ENCODE measurements at places on chromosomes 7 and 10. TPM values are rescaled to one million over a fixed set of nuclear protein-coding genes. Genes with fewer than 3 reads are reported as not detected.

GRCh38 chr10:119526621-119527592 lies 15.6 kb downstream of the RGS10 start:
- DNase-seq: no peak

DNA sequence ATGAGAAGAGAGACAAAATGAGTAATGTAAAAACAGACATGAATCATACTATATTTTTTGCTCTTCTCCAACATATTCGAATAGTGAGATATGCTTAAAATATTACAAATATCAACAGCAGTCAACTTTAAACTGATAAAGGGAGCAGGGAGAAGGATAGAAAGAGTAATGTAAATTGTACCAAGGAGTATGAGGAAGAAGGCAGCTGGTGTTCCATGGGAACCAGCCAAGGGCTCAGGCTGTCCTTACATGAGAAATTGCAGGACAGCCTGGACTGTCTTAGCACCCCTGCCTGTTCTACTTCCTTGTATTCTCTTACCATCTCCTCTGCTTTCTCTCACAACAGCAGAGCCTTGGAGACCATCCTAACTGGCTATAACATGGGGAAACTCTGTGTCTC lies 128.7 kb downstream of the TSPAN12 start:
- DNase-seq: no peak

DNA sequence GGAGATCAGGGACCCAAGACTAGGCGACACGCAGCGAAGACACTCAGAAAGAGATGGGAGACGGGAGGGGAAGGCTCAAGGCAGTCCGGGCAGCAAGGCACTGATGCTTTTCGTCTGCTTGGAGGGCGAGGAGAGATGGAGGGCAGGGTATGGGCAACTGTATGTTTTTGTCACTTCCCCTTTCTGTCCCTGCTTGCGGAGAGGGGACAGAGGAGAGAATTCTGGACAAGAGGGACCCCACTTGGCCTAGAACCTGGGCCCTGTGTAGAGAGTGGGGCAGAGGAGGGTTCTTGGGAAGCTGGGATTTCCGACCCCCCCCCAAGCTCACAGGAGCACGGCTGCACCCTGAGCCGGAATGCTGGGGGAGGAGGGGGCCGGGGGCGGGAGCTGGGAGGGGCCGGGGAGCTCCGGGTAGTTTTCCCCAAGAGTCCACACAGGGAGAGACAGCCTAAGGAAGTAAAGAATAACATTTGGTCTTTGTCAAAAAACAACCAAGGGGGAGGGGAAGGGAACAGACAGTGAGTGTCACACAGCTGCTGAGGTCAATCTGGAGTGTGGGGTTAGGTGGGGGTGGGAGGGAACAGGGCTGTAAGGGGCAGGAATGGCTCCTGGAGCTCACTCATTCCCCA lies 1.8 kb downstream of the LRCH4 start:
- DNase-seq: no peak

- DNase-seq: no peak
Observed at GRCh38 chr10:113047963-113048781, 98.1 kb downstream of the TCF7L2 start.

- no peak for DNase-seq
Observed at GRCh38 chr10:63462442-63462841, 3.3 kb downstream of the JMJD1C start.

DNA sequence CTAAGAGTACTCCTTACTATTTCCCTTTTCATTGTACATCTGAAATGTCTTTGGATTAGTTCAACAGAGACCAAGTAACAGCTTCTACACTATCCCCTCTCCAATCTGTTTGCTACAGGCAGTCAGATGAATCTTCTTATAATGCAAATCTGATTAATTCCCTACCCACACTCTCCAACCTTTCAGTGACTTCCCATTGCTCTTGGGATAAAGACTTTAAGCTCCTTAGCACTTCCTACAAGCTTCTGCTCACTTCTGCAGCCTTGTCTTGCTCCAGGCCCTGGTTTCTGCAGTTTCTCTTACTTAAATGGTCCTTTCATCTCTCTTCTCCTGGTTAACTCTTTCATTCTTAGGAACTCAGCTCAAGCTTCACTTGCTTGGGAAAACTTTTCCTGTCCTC lies 65.2 kb upstream of the FEZF1 start:
- no peak for DNase-seq

The TEX47 gene
- total RNA-seq: not detected

DNA sequence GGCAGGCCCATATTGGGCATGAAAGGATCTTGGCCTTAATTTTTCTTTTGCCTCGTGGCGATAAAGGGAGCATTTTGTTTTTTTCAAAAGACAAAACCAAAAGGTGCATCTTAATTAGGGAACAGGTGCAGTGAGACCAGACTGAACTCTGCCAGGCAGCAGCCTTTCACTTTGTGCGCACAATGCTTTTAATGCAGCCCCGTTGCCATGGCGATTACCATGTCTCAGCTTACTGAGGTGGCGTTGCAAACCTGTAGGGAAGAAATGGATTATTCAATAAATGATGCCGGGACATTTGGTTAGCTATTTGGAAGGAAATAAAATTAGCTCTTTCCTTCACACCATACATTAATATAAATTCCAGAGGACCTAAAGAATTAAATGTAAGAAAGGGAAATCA lies 61.9 kb downstream of the MYL10 start:
- DNase-seq: peak; percentile 65

- DNase-seq: no peak
Observed at GRCh38 chr7:20199015-20199737, 18.0 kb downstream of the MACC1 start.

The MBLAC1 gene
- 4.8 TPM for total RNA-seq

GRCh38 chr10:75547391-75548298 lies 116.2 kb downstream of the LRMDA start:
- no peak for DNase-seq

- no peak for DNase-seq
Observed at GRCh38 chr7:36361227-36361626, 28.4 kb upstream of the ANLN start.

The UPK3B gene
- total RNA-seq: 0.89 TPM

DNA sequence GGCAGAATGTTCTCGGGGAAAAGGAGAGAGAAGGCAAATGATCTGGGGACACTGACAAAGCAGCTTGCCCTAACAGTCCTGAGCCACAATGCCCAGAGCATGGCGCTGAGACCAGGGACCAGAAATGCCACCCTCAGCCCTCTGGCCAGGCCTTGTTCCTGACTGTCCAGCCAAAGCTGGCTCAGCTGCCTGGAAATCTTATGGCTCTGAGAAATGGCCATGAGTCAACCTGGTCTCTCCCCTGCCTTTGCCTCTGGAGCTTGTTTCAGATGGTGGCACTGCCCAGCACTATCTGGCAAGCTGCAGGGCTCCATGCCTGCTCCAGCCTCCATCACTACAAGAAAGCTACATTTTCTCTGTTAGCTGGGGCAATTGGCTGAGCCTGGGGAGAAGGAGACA lies 90.5 kb upstream of the PLXNA4 start:
- DNase-seq: no peak

DNA sequence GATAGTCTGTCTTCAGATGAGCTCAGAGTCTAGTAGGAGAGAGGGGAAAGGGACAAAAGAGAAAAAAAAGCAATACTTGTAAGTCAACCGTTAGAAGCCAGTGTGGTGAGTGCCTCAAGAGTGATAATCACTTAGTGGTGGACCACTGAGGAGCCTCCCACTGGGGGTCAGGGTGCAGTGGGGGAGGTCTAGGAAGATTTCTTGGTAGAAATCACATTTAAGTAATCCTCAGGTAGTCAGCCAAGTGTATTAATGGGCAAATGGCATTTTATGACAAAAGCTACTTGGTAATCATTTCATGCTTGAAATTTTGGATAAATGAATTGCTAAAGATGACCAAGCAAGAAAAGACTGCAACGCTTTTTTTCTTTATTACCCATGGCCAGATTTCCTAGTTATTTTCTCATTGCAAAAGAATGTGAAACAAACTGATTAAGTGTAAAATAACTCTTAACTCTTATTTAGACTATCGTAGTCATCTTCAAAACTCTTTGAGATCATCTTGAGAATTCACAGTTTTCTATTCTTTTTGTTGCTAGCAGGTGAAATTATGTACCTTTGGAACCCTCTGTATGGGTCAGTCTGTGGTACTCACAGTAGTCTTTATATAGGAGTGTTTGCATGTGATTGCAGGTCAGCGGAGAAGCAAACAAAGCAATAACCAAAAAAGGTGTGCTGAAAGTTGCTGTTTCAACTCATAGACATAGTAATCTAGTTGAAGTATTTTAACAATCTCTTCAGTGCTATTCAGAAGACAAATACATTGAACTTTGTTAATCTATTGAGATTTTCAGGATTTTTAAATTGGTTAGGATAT lies 63.9 kb downstream of the PPP1R9A start:
- no peak for DNase-seq

DNA sequence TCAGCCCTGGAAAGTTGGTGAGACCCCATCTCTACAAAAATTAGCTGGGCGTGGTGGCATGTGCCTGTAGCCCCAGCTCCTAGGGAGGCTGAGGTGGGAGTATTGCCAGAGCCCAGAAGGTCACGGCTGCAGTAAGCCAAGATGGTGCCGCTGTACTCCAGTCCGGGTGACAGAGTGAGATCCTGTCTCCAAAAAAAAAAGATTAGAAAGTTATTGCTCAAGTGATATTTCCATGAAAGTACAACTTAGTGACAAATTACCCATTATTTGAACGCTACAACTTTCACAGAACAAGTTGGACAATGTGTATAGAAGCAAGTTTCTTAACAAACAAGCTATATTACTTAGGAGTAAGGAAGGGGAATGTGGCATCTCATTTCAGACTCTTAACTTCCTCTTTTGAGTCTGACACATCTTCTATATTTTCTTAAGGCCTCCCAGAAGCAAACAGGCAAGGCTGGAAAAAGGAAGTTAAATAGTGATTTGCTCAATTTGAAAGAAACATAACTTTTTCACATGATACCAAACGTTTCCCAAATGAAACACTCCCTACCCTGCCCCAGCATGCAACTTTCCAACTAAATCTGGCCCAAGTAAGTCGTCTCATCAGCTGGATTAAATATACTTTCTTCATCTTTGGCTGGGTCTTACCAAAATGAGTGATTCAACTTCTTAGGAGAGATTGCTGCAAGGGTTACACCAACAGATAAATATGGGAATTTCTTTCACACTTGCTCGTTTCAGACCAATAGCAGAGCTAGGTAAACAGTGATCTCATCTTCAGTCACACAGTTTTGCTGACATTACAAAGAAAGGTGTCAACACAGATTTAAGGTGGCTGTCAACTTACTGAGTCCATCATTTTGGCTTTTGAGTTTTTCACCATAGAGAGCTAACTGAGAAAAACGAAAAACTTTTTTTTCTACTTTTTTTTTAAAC lies 66.3 kb upstream of the KLF6 start:
- peak; percentile 24 for DNase-seq

DNA sequence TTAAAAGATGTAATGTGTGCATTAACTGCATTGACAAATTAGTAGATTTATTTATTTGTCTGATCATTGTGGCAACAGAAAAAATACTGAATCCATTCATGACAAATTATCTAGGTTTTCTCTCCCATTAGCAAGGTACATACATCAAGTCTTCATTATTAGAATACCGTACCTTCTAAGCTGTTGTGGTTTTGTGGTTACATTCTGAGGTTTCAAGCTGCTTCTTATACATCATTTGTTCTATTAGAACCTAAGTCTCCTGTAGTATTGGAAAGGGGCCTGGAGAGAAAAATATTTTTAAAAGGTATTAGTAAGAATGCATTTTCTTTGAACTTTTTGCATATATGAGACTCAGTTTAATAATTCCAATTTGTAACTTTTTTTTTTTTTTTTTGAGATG lies 26.3 kb upstream of the CACNB2 start:
- DNase-seq: no peak

The CFAP58 gene
- 0.99 TPM for total RNA-seq

Data from spinal cord (tissue), 10 donors.